ENCODE measurements at places on chromosomes 5 and 9. TPM values are rescaled to one million over a fixed set of nuclear protein-coding genes. Genes with fewer than 3 reads are reported as not detected.

DNA sequence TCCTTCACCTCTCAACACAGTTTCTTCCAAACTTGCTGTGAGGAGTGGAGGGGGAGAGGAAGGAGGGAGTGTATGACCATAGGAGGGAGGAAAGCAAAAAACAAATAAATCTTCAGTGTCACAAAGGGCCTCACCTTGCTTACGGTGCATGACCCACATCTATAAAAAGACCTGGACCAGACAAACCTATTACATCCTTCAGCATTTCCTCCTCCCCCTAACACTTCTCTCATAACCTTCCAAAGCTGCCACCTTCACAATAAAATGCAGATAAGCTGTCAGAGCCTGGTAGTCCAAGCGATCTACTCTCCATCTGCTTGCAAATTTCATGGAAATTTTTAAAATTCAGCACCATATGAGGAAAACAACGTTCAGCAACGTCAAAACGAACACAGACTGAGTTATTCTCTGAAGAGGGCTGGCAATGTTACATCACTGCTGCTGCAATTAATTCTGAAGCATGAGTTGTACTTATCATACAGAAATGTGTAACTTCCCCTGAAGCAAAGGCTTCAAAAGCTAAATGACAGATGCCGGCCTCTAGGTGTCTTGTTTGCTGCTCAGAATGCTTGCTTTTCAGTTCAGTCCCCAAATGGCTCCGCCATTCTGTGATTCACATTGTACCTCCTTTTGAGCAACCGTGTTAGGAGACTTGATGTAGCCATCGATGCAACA is 62.9 kb downstream of the EFNA5 start:
- DNase-seq, result no peak

GRCh38 chr5:1948111-1948510 is 65.4 kb upstream of the IRX4 start:
- no peak for DNase-seq

- no peak for DNase-seq
These were observed 245.0 kb downstream of the TAF11L14 start for GRCh38 chr5:17879276-17879675.

DNA sequence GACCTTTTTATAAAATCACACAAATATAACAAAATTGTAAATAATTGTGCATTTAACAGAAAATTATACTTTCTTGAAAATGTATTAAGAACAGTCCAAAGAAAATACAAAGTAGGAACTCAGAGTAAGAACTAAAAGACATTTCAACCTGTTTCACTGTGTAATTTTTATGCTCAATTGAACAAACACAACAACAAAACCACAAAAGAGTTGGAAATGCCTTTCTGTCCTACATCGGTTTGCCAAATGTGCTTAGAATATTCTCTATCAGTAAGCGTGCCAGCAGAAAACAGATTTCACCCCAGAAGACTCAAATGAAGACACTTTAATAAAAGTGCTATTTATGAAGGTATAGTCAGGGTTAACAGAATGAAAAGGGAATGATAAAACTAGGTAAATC is 592.1 kb downstream of the PRELID2 start:
- no peak for DNase-seq

GRCh38 chr5:177607452-177608192 is 7.7 kb downstream of the B4GALT7 start:
- peak; percentile 89 for DNase-seq

DNA sequence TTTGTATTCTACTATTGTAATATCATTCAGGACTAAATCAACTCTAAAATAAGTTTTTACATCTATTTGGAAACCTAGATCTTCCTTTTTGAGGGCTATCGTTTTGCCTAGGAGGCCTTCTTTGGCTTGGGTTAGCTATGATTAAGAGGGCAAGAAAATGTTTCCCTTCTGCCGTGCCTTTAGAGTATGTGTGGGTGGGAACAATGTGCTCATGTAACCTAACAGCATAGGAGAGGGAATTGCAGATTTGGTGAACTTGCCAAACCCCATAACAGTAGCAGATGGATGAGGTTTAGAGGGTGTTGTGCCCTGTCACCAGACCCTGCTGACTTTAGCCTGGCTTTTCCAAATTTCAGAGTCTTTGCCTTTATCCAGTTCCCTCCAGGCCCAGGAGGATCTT is 339.0 kb downstream of the ADGRV1 start:
- no peak for DNase-seq

GRCh38 chr9:136052991-136053756 is 41.9 kb downstream of the NACC2 start:
- DNase-seq, result peak; percentile 49

DNA sequence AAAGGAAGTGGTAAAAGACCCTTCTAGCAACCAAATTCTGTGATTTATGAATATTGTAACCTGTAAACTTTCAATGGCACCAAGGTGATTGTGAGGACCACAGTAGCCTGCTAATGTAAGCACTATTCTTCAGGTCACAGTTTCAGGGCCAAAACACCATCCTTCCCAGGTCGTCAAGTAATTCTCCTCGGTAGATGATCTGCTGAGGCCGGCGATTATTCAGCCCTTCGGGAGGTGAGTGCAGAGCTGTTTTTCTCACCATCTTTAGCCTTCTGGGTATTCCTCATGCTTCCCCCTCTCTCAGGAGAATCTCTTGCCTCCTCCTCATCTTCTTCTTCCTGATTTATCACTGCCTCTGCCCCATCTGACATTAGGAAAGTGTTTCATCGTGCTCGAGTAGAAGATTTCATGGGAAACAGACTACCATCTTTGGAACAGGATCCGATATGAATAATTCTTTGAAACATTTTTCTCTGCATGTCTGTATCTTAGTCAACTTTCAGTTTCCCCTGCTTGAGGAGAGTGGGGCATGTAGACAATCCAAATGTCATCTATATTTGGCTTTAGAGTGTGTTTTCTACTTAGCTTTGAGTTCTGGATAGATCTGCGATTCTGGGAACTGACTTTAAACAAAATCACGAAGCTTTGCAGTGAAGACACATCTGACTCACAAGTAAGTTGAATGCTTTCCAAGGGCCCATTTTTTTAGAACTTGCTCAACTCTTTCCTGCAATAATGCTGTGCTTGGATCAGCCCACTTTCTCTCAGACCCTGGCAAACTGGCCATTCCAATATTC is 173.9 kb downstream of the AOPEP start:
- no peak for DNase-seq

DNA sequence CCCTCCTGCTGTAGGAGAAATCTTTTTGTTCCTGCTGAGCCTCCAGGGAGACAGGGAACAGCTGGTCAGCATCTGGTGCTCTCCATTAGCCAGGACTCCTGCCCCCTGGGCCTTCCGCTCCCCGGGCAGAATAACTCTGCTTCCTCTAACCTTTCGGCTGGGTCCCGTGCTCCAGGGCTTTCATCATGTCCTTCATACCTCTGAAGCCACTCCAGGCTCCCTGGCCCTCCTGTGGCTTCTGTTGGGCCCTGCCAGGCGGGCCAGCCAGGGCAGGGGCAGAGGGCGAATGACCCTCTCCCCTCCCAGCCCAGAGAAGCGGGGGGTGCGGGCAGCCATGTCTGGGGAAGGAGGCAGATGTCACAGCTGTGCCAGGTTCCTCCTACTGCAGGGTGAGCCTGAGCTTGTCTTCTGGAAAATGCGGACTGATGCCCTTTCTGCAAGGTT is 81.7 kb upstream of the LMX1B start:
- DNase-seq, result peak; percentile 91

GRCh38 chr9:109062543-109062942 is 49.2 kb upstream of the CTNNAL1 start:
- DNase-seq, result no peak

DNA sequence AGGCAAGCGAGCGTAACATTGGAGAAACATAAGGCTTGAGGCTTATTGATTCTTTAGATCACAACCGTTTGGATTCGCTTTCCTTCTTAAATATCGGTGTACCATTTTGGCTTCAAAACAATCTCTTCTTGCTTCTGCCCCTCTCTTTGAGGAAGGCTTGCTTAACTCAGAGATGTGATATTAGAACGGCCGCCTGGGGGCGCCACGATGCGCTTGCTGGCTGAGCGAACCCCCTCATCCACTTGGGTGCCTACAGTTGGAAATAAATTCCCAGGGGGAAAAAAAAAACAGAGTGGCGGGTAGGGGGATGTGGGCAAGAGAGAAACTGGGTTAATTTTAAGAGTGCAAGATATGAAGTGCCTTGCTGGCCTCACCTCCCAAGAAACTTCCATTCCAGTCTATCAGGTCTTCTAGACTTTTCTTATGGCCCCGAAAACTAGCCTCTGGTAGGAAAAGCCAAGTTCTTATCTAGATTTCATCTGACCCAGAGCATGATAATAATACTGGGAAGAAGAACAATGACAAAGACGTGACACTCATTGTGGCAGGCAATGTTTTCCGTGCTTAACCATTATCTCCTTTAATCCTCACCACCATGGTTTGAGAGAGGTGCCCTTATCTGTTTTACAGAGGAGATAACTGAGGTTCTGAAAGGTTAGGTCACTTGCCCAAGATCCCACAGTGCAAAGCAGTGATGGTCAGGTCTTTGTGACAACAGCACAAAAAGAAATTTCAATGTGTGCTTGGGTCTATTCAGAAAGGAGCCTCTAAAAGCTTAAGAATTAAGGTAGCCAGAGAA is 115.8 kb downstream of the DPYSL3 start:
- DNase-seq, result no peak

- DNase-seq, result peak; percentile 78
These were observed 263.2 kb downstream of the COX7C start for GRCh38 chr5:86880785-86881492.

DNA sequence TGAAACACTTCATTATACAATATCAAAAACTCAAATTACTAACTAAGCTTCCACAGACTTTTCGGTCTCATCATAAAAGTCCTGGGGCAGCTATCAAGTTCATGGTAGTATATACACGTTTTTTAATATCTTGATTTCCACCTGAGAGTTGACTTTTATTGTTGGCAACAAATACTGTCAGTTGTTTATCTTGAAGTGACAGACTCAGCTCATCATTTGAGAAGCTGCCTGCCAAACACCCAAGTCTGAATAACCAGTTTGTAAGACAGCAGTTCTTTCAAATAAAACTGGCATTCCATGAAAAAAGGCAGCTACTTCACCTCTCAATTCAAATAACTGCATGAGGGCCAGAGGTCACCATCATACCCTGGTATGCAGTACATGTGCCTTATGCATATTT is 30.6 kb downstream of the SPACA9 start:
- no peak for DNase-seq

- no peak for DNase-seq
These were observed 525.2 kb downstream of the AGTPBP1 start for GRCh38 chr9:85216601-85217000.

CCDC183 gene
- total RNA-seq, result not detected

ENTPD2 gene
- 1.9 TPM for total RNA-seq

RANBP3L gene
- total RNA-seq, result 0.73 TPM

SLC6A7 gene
- not detected for total RNA-seq

GPX3 gene
- 3.3 TPM for total RNA-seq

SOX30 gene
- not detected for total RNA-seq

SLC34A3 gene
- not detected for total RNA-seq

C5orf58 gene
- total RNA-seq, result not detected

Measured in SJCRH30 (cell line).